Stimulated activated CD8-positive, alpha-beta memory T cell treated with anti-CD3 and anti-CD28 coated beads, Interleukin-15, amount 100 ng/mL, for 4 hours (primary cell): ENCODE measurements at places on chromosomes 3 and 15.
A peak's percentile ranks its signal among the peaks of the same experiment; 100 is the strongest.

DNA sequence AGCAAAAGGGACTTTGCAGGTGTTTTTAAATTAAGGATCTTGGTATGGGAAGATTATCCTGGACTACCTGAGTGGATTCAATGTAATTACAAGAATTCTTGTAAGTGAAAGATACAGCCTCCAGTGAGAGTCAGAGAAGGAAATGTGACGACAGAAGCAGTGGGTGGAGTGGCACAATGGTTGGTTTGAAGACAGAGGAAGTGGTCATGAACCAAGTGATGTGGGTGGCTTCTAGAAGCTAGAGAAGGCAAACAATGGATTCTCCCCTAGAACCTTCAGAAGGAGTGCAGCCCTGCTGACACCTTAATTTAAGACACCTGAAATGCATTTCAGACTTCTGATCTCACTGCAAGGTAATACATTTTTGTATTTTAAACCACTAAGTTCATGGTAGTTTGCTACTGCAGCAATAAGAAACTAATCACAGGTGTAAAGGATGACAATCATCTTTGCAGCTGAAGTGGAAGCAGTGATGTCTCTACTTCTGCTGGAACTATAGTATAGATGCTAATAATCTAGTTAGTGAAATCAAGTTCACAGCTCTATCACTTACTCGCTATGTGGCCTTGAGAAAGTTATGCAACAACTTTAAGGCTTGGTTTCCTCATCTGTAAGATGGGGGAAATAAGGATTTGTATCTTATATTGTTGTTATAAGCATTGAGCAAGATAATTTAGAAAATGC is 403.4 kb upstream of the SUCLG2 start:
- DNase-seq = peak; percentile 58

DNA sequence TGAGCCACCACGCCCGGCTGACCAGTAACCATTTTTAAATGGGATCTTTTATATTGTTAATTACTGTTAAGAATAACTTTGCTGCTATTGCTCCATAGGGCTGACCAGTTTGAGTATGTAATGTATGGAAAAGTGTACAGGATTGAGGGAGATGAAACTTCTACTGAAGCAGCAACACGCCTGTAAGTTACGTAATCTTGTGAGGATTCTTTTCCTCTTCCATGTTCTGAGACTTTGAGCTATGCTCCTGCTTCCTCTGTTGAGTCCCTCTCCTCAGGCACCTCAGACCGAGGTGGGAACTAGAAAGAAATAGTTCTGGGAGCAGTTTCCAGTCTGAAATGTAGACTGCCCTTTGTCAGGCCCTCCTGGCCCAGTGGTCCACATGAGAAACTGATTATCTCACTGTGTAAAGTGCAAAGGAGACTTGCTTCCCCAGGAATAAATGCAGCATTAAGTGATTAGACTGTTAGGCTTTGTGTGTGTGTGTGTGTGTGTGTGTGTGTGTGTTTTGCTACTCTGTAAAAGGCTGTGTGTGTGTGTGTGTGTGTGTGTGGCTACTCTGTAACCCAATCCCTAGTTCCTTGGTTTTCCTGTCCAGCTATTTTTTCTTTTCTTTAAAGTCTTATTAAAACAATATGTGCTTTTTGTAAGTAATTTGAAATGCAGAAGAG is 5.2 kb downstream of the POLR2H start:
- no peak for DNase-seq

DNA sequence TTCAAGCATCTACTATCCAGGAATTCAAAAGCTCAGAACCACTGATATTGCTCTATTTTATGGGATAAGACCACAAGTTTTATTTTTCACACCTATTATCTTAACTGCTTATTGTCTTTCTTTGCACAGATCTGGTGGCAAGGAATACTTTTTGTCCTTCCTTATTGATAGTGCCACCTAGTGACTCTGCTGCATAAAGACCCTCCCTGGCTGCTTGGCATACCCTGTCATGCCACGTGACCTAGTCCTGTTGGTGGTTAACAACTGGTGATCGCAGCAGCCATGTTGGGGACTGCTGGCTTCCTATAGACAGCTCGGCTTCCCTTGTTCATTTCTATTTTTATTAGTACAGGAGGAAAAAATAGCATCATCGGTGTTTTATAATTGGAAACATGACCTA is 236.3 kb downstream of the MEX3B start:
- no peak for DNase-seq

DNA sequence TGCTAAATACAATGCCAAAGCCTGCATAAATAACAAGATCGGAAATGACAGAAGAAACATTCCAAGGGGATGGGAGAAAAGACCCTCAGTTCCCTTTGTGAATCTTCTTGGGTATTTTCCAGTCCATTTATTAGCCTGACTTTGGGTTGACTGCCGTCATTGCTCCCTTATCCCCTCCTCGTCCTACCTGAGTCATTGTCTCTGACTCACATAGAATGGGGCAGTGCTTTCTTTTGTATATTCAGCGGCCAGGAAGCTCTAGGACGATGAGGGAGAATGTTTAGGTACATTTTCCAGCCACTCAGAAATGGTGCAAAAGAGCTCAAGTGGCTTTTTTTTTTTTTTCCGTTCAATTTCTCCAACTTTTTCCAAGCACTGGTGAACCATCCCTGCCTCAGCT is 71.6 kb downstream of the KAT2B start:
- DNase-seq = no peak

DNA sequence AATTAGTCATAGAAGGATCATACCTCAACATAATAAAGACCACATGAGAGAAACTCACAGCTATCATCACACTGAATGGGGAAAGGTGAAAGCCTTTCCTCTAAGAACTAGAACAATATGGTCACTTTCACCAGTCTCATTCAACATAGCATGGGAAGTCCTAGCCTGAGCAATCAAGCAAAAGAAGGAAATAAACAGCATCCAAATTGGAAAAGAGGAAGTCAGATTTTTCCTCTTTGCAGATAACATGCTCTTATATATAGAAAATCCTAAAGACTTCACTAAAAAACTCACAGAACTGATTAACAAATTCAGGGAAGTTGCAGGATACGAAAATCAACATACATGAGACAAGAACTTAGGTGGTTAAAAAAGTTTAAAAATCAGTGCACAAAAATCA is 24.7 kb downstream of the MAP3K13 start:
- DNase-seq = no peak

GRCh38 chr3:155853214-155854140 is 750 bp downstream of the SLC33A1 start:
- DNase-seq = no peak

DNA sequence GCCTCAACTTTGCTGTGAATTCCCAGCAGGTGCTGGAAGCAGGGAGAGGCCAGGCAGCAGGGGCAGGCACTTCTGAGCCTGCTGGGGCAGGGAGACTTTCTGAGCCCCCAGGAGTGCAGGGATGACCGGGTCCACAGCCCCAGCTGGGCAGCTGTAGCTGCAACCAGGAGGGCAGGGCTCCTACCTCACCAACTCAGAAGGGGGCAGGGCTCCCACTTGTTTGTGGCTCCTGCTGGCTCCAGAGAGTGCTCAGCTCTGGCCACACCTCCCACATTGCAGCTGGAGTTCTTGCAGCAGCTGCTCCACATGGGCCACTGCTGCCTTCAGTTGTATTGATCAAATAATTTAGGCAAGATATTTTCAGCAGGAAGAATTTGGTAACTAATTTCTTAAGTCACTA is 812.3 kb downstream of the NSUN3 start:
- no peak for DNase-seq
